BJ (cell line): ENCODE measurements at places on chromosomes 1 and 21. TPM values are rescaled to one million over a fixed set of nuclear protein-coding genes. Genes with fewer than 3 reads are reported as not detected.

The NUF2 gene
- polyA plus RNA-seq, result 5.9 and 10.6 TPM in 2 replicates

The INKA2 gene
- 2.3 and 2.8 TPM in 2 replicates for polyA plus RNA-seq

- no peak for DNase-seq
Measured at GRCh38 chr1:31364561-31365250, 8.2 kb downstream of the FABP3 start.

DNA sequence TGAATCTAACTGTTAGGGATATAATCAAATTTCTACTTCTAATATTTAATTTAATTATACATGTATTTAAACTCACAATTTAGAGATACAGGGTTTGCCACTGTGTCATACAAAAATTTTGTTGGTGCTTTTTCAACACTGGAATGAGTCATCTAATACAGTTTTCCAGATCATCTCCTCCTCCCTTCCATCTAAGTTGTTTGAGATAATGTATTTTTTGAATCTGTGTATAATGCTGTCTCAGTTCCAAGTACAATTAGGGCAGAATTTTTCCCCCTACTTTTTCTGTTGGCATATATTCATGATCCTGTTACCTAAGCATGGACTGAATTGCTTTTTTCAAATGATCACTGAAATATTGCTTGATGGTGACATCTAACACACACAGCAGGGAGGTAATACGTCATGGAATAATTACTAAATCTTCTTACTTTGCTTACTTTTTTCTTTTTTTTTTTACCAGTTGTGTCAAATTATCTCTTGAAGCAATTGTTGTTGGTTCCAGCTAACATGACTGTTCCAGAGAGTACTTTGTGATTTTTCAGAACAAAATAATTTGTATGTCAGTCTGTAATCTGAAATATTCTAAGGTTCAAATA lies 146.0 kb downstream of the MAGI3 start:
- no peak for DNase-seq

The KCNK2 gene
- polyA plus RNA-seq, result 23.9 and 29.9 TPM in 2 replicates
